Activated CD8-positive, alpha-beta memory T cell treated with anti-CD3 and anti-CD28 coated beads for 24 hours (primary cell): ENCODE measurements at places on chromosomes 12 and 14.
A peak's percentile ranks its signal among the peaks of the same experiment; 100 is the strongest.

DNA sequence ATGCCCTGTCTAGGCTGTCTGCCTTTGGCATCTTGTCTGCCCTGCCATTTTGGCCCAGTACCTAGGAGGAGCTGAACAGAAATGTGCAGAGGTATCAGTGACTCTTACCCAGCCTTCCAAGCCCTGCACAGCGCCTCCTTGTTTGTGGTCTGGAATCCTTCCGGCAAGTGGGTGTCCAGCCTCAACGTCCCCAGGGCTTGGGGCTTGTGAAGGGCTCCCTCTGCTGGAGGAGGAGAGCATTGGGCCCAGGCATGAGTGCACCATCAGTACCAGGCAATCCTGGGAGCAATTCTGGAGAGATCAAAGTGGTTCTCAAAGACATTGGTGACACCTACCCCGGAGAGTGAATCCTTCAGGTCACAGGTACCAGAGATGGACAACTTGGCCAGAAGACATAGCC is 2.4 kb upstream of the TCL1B start:
- no peak for DNase-seq

GRCh38 chr12:108349278-108349688 is 10.2 kb upstream of the CMKLR1 start:
- DNase-seq = no peak

- peak; percentile 37 for DNase-seq
These were observed 38.4 kb downstream of the ZFHX2 start for GRCh38 chr14:23513005-23513817.

DNA sequence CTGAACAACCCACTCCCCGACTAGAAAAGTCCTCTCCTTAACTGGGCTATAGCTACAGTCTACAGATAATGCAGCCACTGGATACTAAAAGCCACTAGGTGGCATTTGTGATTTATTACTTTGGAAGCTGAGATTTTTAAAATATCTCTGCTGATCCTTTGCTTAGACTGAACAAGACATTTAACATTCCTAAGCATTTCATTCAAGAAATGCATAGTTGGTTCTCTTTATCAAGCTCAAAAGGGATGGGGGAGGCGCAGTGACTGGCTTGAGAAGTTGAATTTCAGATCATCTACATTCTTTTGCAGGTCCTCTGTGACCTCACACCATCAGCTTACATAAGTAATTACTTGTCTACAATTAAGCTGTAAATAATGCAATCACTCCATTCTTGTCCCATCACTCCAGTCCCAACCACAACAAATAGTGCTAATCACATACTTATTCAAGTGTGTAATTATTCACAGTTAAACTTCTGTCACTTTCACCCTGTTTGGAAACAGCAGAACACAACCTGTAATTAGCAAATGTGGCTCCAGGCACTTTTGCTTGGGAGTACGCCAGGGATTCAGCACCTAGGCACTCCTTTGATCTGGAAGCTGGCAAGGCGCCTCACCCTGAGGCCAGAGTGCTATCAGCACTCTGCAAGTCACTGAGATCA is 203.6 kb downstream of the NOVA1 start:
- DNase-seq = no peak

GRCh38 chr12:19965196-19966038 is 402.9 kb upstream of the PDE3A start:
- DNase-seq = no peak

DNA sequence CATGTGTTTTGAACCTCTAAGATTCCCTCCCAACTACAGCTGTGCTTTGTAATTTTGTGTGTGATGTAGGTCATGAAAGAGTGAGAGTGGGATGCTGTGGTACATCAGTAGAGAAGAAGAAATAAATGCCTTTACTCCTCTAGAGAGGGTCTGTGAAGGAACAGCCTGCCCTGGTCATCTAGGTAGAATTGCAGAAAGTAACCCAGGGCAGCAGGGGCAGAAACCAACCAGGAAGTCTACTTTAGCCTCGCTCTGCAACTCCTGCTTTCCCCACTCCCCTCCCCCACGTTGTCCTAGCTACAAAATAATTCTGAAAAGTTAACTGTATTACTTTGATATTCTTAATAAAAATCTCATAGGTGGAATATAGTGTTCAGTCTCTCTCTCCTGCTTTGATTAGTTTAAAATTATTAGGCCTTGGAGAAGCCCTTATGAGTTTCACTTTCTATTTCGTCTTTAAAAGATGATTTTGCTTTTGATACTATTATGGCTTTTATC is 7.5 kb downstream of the TBK1 start:
- no peak for DNase-seq

DNA sequence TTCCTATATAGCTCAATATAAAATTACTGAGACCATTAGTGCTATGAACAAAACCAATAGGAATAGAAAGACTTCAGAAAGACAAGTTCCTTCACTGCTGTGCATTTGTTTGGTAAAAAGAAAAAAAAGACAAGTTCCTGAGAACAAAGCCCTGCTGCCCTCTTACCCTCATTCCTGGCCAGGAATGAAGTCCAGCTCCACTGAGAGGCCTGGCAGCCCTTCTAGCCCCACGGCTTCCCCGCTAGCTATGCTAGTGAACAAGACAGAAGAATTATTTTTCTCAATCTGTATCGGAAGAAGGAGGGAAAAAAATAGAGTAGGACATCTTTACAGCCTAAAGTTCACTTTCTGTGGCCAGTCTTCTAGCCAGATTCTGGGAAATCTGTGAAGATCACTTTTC is 1.6 kb downstream of the MFAP5 start:
- DNase-seq = no peak

DNA sequence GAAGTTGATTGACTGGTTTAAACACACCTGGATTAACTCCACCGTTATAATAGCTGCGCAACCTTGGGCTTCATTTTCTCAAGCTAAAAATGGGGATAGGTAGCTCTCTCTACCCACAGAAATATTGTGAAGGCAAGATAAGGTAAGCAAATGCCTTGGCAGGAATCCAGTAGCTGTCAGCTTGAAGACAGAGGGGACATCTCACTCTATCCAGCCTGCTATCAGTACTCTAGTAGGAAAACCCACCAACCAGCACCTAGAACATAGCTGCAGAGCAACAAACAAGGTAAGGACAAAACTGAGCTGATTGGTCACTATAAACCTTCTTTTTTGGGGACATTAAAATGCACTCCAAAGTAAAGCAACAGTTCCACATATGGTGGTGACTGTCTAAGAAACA is 7.7 kb downstream of the CSRP2 start:
- no peak for DNase-seq

GRCh38 chr14:61652526-61653262 is 42.6 kb upstream of the HIF1A start:
- DNase-seq = no peak

DNA sequence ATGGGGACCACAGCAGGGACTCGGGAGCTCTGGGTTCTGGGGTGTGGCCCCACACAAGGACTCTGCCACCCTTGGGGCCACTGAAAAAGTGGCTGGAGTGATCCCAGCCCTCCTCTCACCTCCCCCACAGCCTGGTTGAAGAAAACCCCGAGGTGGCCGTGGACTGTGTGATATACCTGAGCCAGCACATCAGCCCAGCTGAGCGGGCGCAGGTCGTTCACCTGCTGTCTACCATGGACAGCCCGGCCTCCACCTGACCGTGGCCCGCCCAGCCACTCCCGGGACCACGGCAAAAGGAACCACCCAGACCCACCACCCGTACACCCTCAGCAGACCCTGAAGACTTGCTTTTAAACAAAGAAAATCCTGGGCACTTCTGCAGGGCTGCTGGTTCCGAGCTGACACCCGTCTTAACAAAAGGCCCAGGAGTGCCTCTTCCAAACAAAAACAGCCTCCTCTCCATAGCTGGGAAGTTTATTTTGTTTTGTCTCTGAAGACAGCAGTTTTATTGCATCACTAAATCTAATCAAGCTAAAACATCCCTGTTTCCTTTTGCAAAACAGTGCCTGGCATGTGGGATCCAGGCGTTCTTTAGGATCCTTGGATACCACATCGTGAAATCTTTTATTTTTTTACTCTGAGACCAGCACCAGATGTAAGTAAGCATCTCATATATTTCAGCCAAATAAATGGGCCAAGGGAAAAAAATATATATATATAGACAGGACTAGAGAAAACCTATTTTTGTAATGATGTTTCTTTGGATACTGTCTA is 42.8 kb downstream of the FOXN4 start:
- no peak for DNase-seq

DNA sequence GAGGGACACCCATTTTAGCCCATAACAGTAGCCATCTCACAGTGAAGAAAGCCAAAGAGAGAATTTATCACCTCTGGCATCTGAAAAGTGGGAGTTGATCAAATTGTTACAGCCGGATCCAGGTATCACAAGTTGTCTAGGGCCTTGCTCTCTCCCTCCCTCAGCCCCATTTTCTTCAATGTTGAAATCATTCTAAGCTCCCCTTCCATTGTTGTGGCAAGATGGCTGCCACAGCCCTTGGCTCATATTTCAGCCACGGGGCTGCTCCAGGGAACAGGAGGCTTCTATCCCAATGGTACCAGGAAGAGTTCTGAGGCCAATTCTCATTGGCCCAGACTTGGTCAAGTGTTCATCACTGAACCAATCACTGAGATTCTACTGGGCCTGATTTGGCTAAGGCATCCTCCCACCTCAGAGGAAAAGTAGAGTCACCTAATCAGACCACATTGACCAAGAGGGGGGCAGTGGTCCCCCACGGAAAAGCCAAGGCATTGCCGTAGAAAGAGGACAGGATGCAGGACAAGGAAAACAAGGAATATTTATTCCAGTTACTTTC is 106.2 kb downstream of the GPATCH2L start:
- DNase-seq = no peak

DNA sequence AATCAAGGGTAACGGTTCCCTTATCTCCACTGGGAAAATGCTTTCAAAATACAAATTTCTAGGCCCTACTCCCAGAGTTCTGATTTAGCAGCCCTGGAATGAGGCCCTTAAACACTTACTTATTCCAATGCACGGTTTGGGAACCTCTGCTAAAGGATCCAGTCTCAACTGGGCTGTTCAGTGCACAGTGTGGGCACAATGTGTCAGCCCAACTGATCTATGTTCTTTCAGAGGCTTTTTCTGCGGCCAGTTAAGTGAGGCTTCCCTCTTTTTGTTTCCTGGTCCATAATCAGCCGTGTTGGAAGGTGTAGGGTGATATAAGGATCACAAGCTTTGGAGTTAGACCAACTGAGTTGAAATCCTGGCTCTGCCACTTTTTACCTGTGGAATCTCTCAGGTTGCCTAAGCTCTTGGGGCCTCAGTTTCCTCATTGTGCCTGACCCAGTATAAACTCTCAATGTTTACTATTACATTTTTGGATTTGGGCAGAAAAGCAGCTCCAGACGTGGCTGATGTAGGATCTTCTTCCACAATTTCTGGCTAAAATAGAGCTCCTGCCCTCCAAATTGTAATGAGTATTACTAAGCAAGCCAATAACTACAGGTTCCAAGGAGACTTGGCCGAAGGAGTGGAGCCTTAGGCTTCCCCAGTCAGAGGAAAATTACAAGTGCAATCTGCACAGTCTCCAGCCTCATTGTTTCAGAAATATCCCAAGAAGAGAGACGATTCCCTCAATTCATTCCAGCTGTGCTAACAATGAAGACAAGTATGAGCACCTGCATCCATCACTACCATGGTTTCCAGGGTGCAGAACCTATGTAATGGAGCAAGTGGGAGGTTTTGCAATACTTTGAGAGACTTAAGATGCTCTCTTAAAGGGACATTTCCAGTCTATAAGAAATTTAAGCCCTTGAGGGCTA is 2.3 kb upstream of the ANGEL1 start:
- DNase-seq = no peak

DNA sequence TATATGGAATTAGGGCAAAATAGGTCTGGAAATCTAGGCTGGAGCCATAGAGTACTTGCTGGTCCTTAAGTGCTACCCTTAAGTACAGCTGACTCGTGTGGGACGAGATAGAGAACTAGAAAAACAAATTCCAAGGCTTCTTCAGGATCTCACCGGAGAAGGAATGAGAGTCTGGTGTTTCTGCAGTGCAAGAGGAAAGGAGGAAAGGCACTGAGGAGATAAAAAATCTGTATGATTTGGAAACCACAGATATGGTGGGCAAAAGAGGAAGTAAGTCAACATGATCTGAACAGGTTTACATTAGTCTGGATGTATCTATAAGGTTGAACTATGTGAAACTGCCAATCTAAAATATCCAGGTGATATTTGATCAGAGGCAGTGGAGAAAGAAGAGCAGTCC is 134.4 kb upstream of the SOX5 start:
- no peak for DNase-seq

GRCh38 chr12:122839907-122840554 is 4.8 kb downstream of the HIP1R start:
- DNase-seq = no peak

DNA sequence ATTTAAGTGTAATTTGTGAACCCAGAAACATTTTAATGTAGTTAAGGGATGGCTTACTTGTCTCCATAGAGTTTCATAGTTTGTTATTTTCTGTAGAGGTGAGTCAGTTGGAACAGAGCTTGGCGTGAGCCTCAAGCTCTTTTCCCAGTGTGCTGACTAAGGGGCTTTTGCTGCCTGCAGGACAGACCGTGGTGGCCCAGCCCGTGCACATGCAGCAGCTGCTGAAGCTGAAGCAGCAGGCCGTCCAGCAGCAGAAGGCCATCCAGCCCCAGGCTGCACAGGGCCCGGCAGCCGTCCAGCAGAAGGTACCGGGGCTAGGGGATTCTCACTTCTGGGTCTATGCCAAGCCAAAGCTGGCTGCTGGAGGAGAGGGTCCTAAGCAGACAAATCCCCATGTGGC is 76.9 kb downstream of the DDX51 start:
- DNase-seq = no peak

GRCh38 chr12:15155271-15155670 is 65.9 kb downstream of the RERG start:
- DNase-seq = no peak

DNA sequence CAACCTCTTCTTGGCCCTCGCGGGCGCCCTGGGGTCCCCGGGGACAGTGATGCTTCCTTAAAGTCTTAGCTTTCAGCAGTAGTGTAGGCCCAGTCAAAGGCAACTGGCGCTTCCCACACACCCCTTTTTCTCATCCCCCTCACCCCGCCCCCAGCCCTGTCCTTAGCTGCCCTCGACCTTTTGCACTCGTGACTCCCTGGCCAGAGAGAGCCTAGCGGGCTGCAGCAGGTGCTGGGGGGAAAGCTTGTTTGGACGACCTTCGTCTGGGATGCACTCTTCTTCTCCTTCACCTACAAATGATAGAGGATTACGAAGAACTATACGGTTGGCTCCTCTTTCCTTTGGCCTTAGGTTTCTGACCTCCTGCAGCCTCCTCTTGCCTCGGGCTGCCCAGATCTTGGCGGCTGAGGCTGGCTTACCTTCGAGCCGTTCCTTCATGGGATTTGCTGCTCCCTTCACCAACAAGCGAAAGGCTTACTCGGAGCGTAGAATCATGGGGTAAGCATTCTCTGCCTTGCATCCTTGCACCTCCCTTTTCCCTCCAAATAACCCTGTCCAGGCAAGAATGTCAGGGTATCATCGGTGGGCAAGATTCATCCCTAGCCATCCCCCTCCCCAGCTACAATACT is 815 bp downstream of the COQ10A start:
- DNase-seq = no peak

- DNase-seq = no peak
These were observed 17.2 kb upstream of the TPCN1 start for GRCh38 chr12:113203852-113204760.

- no peak for DNase-seq
These were observed 251.8 kb downstream of the APAF1 start for GRCh38 chr12:98896938-98897337.
